ENCODE measurements at places on chromosomes 12 and 14. TPM values are rescaled to one million over a fixed set of nuclear protein-coding genes. Genes with fewer than 3 reads are reported as not detected.

DNA sequence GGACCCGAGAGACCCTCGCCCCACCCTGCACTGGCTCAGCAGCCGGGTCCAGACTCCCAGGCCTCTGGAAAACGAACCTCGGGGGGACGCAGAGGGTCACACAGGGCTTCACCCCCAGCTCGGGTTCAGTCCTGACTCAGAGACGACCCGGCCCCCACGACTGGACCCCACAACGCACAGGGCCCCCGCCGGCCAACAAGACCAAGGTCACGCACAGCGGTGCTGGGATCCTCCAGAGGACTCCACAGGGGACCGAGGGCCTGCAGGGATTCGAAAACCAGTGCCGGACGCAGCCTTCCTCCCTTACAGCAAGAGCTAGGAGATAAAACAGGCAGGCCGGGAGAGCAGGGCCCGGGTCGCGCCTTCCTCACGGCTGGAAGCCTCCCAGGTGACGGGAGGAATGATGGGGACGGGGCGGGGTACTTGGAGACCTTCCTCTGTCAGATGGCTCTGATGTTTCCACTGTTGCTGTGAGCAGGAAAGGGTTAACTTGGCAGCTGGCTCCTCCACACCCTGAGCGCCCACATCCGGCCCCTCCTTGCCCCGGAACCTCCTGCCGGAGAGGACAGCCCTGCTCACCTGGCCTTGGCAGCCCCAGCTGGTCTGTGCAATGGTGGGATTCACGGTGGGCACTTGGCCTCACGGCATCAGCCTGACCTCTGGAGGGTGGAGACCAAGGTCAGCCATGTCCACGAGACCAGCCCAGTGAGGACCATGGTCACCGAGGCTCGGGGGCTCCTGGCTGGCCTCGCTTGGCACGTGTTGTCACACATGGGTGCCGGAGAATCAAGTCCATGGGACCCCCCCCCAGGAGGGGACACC lies 46.2 kb downstream of the GALNT9 start:
- peak; percentile 85 for DNase-seq

- DNase-seq = no peak
Measured at GRCh38 chr14:38186216-38186615, 21.5 kb upstream of the SSTR1 start.

CCDC184 gene
- total RNA-seq = 0.07 TPM

DNA sequence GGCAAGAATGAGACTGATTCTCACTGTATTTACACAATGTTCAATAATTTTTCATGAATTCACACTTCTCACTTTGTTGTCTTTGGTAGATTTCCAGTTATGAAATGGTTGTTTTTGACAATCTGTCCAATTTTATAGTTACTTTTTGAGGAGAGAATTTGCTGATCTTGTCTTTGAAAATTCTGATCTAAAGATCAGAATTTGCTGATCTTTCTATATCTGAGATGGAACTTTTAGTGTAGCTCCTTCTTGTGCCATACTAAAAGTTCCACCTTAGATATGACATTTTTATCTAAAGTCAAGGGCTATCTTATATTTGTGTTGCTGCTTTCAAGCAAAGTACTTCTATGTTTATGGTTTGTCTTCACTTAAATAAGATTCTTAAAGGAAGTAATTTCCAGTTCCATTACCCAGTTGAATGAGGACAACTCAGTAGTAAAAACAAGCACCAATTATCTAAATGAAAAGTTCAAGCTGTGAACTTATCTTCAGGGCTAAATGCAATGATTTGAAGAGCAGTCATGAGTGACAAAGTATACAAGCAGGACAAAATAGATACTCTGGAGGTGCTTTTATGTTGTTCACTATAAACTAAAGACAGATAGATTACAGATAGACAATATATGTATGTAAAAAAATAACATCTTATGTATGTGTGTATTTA lies 76.4 kb upstream of the FOXG1 start:
- no peak for DNase-seq

DNA sequence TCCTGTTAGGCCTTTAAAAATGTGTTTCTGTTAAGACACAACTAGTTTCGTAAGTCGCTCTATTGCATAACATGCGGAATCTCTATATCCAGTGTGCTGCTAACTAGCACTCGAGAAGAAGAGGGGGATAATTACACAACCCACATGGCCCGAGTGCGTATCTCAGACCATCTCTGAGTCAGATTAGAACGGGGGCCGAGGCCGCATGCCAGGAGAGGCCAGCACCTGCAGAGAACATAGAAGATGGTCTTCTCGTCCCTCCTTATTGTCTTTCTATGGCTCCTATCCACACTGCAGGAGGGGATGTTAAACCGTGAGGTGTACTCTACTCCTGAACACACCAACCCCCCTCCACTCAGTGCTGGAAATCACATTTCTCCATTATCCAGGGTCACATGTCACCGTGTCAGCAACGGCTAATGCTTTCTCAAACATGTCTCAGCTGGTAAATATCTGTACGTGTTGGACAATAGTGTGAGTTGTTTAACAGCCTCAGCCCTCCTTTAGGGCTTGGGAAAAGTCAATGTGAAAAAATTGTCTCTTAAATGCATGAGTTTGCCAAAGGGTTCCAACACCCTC lies 56.3 kb downstream of the CCDC88C start:
- DNase-seq = no peak

- no peak for DNase-seq
Measured at GRCh38 chr12:93686572-93687356, 9.6 kb downstream of the CRADD start.

PLEKHD1 gene
- 0.10 TPM for total RNA-seq

DNA sequence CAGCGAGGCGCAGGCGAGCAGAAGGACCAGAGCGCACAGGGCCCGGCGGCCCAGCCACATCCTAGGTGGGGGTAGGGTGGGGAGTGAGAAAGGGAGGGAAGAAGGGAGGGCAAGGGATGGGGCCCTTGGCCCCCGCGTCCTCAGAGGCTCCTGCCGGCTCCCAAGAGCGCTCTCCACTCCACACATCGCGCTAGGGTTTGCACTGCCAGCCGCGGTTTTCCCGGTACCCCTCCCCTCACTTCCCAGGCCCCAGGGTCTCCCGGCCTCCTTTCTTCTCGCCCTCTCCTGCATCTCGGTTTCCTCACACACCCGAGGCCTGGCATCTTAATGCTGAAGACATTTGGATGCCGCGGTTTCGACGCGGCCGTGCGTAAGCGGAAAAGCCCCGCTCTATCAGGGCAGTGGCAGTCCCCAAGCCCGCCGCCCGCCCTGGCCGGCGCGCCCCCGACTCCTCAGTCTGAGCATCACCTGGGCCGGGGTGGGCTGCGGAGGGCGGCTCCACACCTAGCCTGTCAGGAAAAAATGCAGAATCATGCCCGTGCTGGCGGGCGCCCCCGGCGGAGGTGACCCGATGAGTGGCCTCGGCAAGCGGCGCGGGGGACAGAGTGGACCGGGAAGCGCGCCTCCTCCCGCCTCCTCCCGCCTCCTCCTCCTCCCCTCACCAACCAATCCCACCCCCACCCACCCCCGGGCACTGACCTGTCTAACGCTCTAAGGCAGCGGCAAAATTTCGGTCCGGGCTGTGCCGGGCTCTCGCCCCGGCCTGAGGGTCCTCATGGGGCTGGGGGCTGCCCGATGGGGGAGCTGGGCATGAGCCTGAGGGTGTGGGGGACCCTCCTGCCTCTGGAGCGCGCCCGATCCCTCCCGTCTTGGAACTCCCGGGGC lies 686 bp downstream of the B4GALNT1 start:
- peak; percentile 86 for DNase-seq

CCDC196 gene
- total RNA-seq = not detected

GRCh38 chr12:48542300-48542928 lies 17.0 kb downstream of the OR8S1 start:
- peak; percentile 53 for DNase-seq

DNA sequence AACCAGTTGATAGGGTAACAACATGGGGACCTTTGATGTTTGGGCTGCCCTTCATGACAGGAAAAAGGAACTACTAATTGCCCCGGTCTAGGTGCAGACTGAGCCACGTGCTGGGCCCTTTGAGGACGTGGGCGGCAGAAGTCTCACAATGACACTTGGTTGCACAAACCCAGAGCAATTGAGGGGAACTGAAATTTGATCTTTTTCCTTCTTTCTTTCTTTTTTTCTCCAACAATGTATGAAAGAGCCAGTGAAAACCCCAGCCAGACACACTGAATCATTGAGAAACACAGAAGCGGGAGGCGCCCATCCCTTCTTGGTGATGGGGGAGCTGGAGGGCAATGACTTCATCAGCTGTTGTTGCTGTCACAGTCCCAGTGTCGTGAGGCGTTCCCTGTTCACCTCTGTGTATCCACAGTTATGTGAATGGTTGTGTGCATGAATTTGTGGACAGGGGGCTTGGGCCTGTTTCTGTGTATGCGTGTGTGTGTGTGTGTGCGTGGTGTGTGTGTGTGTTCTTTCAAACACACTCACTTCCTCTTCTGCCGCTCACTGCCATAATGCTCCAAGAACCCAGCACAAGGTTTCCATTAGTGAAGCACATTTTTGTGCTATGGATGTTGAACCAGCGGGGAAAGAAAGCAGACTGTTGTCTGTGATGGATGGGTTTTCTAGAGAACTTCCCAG lies 137.5 kb upstream of the CCND2 start:
- DNase-seq = no peak

COX8C gene
- not detected for total RNA-seq

DNA sequence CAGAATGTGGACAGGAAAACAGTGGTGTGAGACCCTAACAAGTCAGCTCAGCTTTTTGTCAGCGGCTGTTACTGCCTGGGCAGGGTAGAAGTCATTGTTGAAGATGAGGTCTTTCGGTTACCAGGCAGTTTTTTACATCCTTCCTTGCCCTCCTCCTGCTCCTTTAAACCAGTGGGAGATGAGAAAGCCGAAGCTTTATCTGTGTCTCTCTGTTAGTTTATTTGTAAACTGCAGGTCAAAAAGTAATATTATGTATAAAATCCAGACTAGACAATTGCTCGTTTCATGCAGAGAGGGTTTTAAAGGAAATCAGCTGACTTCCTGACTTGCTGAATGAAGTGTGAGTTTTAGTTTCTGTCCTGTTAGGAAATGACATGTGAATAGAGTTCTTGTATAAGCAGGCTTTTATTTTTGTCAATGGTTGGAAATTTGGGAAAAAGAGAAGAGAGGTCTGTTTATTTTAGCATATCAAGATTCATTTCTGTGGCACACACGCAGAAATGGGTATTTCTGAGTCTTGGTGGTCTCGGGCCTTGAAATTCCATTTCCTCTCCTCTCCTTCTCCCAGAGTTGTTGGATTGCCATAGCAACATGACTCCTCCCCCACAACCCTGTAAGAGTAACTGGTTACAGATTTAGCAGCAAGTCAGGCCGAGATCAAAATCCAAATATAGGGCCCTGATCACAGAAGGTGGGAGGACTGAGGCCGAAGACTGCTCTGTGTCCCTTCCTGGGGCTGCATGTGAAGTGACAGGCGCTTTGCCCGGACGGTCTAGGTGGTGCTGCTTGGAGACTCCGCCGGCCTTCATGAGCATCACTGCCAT lies 60.8 kb downstream of the SAMD4A start:
- DNase-seq = peak; percentile 55

- DNase-seq = no peak
Measured at GRCh38 chr12:132066345-132066685, 77.8 kb downstream of the DDX51 start.

- no peak for DNase-seq
Measured at GRCh38 chr12:11650286-11651281, 1.1 kb downstream of the ETV6 start.

DNA sequence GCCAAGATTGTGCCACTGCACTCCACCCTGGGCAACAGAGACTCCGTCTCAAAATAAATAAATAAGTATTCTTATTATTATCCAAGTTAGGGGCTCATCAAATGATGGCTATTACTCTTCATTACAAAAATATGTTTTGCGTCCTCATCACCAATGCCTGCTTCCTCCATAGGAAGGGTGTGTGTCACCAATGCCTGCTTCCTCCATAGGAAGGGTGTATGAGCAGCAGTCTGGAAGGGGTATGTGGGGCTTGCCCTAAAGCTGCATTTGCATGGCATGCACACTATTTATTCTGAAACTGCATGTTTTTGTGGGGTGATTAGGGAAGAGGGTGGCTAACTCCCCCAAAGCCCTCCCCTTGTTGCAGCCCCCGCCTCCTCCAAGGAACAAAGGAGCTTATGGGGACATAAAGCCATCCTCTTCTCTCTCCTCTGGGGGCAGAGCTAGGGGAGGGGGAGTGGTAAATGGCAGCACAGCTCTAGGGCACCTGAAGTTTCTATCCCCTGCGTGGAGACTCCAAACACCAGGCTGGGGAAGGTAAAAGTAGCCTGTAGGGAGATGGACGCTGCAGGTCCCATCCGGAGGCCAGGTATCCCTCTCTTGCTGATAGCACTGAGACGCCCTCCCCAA lies 1.3 kb downstream of the CAMKK2 start:
- DNase-seq = peak; percentile 65

TSPAN11 gene
- total RNA-seq = 0.67 TPM

DNA sequence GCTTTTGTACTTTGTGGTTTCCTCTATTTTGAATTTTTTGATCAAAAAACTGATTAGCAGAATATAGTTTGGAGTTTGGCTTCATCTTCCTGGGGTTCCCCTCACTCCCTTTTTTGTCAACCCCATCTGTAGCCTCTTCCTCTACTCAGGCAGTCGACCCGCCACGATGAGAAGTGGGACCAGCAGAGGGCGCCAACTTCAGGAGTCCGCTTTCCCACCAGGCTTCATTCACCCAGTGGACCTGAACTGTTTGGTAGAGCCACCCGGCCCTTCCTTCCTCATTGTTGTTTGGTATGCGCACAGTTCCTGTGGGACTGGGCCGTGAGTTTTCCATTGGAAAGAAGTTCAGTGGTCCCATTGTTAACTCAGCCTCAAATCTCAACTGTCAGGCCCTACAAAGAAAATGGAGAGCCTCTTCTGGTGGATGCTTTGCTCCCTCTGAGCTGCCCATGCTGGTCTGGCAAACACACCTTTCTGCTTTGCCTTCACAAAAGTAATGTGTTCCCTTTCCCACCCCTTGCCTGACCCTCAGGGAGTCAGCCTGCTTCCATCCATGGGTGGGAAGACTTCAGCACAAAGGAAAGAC lies 21.7 kb downstream of the TMBIM6 start:
- DNase-seq = peak; percentile 85

DNA sequence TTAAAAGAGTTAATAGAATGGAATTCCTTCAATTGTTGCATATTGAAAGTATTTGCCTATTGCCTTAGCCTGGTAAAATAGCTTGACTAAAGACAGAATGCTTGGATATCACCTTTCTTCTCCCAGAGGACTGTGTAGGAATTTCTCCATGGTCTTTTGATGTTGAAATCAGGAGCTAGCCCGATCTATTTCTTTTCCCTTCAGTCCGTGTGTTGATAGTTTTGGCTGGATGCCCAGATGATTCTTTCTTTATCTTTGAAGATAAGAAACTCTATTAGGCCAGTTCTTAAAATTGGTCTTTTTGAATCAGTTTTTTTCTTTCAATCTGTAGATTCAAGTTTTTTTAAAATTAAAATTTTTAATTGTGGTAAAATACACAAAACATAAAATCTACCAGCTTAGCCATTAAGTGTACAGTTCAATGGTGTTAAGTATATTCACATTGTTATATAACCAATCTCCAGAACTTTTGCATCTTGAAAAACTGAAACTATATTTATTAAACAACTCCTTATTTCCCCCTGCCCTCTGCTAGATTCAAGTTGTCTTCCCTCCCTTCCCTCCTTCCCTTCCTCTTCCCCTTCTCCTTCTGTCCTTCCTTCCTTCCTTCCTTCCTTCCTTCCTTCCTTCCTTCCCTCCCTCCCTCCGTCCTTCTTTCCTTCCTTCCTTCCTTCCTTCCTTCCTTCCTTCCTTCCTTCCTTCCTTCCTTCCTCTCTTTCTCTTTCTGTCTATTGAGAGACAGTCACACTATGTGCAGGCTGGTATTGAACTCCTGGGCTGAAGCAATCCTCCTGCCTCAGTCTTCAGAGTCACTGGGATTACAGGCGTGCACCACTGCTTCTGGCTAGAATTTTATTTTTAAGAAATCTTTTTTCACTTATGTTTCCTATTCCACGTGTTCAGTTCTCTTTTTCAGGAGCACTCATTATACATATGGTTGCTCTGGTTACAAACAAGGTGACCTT lies 10.1 kb downstream of the LACRT start:
- DNase-seq = no peak

GRCh38 chr12:94244165-94245133 lies 96.1 kb downstream of the PLXNC1 start:
- no peak for DNase-seq
